ENCODE measurements at places on chromosomes 3 and 15. TPM values are rescaled to one million over a fixed set of nuclear protein-coding genes. Genes with fewer than 3 reads are reported as not detected.

SYNPR gene
- not detected for total RNA-seq

U2SURP gene
- 40.2 TPM for total RNA-seq

DNA sequence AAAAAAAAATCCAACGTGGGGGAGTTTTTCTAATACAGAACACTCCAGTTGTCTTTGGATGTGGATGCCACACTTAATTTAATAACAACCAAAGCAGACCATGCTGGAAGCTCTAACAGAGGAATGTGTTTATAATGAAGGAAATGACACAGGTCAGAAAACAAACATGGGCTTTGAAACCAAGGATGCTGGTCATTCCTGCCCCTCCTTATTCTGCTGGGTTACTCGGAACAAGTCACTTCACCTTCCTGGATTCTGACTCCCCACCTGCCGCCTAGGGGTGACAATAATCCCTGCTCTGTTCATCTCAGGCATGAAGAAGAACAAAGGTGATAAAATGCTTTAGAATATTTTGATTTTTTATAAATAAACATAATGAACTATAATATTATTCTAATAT lies 240.9 kb upstream of the ADAMTS9 start:
- no peak overlapping the region for H3K27ac ChIP-seq
- no peaks in the 10 kb centered on the region for H3K36me3 ChIP-seq
- no peaks in the 10 kb centered on the region for H3K4me1 ChIP-seq
- no peak for DNase-seq
- no peaks in the 10 kb centered on the region for H3K27me3 ChIP-seq
- H3K4me3 ChIP-seq: no peak overlapping the region

DNA sequence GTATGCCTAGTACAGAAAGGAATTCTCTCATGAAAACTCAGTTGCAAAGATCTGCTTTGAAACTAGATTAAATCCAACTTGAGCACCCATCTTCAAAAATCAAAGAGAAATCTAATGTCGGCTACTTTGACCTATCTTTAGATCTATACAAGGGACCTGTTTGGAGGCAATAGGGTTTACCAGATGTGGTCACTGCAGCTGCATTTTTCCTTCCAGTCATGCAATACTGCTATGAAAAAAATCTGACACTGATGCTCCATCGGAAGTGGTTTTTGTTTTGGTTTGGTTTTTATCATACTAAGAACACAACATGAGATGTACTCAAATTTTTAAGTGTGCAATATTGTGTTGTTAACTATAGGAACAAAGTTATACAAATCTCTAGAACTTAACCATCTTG lies 169.5 kb downstream of the BCHE start:
- no peaks in the 10 kb centered on the region for H3K4me1 ChIP-seq
- H3K36me3 ChIP-seq: no peaks in the 10 kb centered on the region
- DNase-seq: no peak
- H3K4me3 ChIP-seq: no peak overlapping the region
- no peaks in the 10 kb centered on the region for H3K27me3 ChIP-seq

GRCh38 chr3:66041116-66041515 lies 2.4 kb upstream of the MAGI1 start:
- no peaks in the 10 kb centered on the region for H3K27me3 ChIP-seq
- no peaks in the 10 kb centered on the region for H3K36me3 ChIP-seq

DNA sequence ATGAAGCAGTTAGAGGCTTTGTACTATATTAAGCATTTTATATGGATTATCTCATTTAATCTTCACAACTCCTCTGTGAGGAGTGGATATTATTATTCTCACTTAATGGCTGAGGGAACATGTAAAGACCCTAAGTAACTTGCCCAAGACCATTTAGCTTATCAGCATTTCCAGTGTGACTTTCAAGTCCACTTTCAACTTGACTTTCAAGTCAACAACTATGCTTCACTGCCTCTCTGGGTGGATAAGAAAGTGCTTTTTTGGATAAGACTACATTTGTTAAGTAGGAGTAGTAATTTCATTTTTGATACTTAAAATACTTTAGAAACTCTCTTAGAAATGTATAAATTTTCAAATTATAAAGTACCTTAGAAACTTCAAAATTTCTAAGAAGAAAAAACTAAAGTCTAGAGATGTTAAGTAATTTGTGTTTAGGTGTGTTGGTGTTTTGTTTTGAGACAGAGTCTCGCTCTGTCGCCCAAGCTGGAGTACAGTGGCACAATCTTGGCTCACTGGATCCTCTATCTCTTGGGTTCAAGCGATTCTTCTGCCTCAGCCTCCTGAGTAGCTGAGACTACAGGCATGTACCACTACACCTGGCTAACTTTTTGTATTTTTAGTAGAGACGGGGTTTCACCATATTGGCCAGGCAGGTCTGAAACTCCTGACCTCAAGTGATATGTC lies 71.8 kb downstream of the MINDY2 start:
- no peaks in the 10 kb centered on the region for H3K27me3 ChIP-seq
- no peak for DNase-seq
- H3K4me1 ChIP-seq: no peaks in the 10 kb centered on the region
- H3K27ac ChIP-seq: no peak overlapping the region

DNA sequence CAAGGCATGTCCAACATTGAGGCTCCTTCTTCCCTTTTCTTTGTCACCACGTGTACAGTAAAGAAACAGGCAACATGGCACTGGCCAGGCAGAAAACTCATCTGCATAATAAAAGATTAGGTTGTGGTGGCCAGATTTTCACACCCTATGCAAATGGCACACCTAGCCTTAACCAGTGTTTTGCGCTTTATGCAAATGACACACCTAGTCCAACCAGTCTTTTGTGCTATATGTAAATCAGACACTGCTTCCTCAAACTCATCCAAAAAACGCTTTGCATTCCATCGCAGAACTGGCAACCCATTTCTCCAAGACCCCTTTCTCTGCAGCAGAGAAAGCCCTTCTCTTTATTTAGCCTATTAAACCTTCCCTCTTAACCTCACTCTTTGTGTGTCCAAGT lies 109.1 kb downstream of the ZNF385D start:
- H3K4me3 ChIP-seq: no peak overlapping the region
- no peak for DNase-seq
- peaks cover 20% of the 10 kb centered on the region for H3K4me1 ChIP-seq
- H3K27ac ChIP-seq: no peak overlapping the region
- H3K36me3 ChIP-seq: no peaks in the 10 kb centered on the region
- no peaks in the 10 kb centered on the region for H3K27me3 ChIP-seq

- peaks cover 37% of the 10 kb centered on the region for H3K36me3 ChIP-seq
- H3K4me3 ChIP-seq: no peak overlapping the region
- H3K4me1 ChIP-seq: peaks cover 6% of the 10 kb centered on the region
- no peak overlapping the region for H3K27ac ChIP-seq
- no peak for DNase-seq
Observed at GRCh38 chr3:170296703-170297102, 60.8 kb upstream of the SKIL start.

DNA sequence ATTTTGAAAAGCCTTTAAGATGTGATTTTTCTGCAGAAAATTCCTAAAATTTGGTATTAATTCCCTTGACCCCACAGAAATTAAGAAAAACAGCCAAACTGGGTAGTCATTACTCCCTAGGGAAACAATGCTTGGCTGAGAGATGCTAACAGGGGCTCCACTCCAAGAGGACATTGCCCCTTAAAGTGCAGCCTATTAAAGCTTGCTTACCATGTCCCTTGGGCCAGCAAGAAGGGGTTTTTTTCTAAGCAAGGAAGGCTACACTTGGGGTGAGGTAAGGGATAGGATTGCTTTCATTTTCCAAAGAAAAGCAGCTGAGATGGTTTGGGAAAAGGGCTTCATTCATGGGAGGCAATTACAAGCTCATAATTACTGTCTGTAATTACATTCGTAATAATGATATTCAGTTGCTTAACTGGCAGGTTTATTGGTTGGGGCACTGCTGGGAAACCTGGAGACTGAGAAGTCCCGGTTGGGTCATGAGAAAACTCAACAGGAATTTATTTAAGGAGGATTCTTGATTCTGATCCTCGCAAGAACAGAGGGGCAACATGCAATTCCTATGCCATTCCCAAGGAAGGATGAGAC lies 247.5 kb downstream of the NR1D2 start:
- no peak overlapping the region for H3K4me3 ChIP-seq
- H3K27me3 ChIP-seq: no peaks in the 10 kb centered on the region
- H3K27ac ChIP-seq: no peak overlapping the region
- DNase-seq: no peak
- H3K4me1 ChIP-seq: peaks cover 18% of the 10 kb centered on the region

- H3K4me1 ChIP-seq: peaks cover 32% of the 10 kb centered on the region
- DNase-seq: peak; percentile 23
- no peak overlapping the region for H3K27ac ChIP-seq
Observed at GRCh38 chr15:91537856-91538255, 315.7 kb upstream of the SLCO3A1 start.

GRCh38 chr15:34650177-34650576 lies 66.7 kb upstream of the GOLGA8B start:
- H3K27ac ChIP-seq: peak overlapping the region; percentile 82
- H3K4me3 ChIP-seq: no peak overlapping the region
- no peaks in the 10 kb centered on the region for H3K27me3 ChIP-seq
- DNase-seq: peak; percentile 89

GRCh38 chr15:84883916-84884781 lies at the start of gene SLC28A1:
Gene SLC28A1 (plus strand): TSS chr15:84884662. CDS start chr15:84887761, 3,099 bp downstream.
- H3K36me3 ChIP-seq: no peaks in the 10 kb centered on the region
- no peaks in the 10 kb centered on the region for H3K4me1 ChIP-seq
- no peak within 1 kb of the TSS for H3K4me3 ChIP-seq
- no peak for DNase-seq

DNA sequence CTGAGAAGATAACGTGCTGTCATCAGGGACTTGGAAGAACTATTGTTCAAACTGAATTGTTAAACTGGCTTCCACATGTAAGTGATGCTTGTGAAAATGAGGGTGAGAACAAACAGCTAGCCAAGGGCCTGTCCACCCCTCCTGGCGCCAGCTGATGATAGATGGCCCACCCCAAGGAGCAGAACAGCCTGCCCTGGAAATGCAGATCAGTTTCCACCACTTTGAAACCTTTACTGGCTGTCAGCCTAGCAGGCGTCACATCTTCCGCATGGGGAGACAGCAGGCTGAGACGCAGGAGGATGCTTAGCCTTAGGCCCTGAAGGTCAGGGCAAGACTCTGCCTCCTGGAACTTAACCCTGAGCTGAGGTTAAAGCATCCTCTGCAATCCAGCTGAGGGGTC lies 6.4 kb upstream of the SLC51B start:
- H3K36me3 ChIP-seq: no peaks in the 10 kb centered on the region
- no peaks in the 10 kb centered on the region for H3K27me3 ChIP-seq
- peaks cover 13% of the 10 kb centered on the region for H3K4me1 ChIP-seq
- H3K4me3 ChIP-seq: no peak overlapping the region
- no peak for DNase-seq
- no peak overlapping the region for H3K27ac ChIP-seq

- H3K27me3 ChIP-seq: no peaks in the 10 kb centered on the region
- H3K4me1 ChIP-seq: peaks cover 39% of the 10 kb centered on the region
- DNase-seq: peak; percentile 97
Observed at GRCh38 chr15:38069511-38070011, 135.1 kb downstream of the TMCO5A start.

GRCh38 chr3:6526861-6527260 lies 334.1 kb upstream of the GRM7 start:
- H3K4me3 ChIP-seq: no peak overlapping the region
- H3K4me1 ChIP-seq: no peaks in the 10 kb centered on the region
- no peaks in the 10 kb centered on the region for H3K27me3 ChIP-seq
- H3K27ac ChIP-seq: no peak overlapping the region

DNA sequence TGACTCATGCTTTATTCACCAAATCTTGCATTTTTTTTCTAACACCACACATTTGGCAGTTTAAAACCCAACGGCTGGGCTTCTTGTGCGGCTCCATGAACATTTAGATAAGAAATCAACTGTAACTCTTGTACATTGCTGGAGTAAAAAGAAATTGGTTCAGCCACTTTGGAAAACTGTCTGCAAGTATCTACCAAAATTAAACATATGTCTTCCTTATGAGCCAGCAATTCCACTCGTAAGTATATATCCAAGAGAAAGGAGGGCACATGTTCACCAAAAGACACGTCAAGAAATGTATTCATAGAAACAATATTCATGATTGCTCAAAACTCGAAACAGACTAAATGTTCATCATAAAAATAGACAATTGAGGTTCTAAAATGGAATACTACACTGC lies 291.9 kb upstream of the POU1F1 start:
- no peaks in the 10 kb centered on the region for H3K36me3 ChIP-seq
- no peaks in the 10 kb centered on the region for H3K27me3 ChIP-seq
- no peaks in the 10 kb centered on the region for H3K4me1 ChIP-seq
- H3K27ac ChIP-seq: no peak overlapping the region

GRCh38 chr15:34886134-34886533 lies 83.4 kb downstream of the AQR start:
- no peaks in the 10 kb centered on the region for H3K27me3 ChIP-seq
- DNase-seq: peak; percentile 59
- H3K36me3 ChIP-seq: peaks cover 40% of the 10 kb centered on the region

GRCh38 chr15:87707071-87707470 lies 549.5 kb downstream of the NTRK3 start:
- H3K36me3 ChIP-seq: no peaks in the 10 kb centered on the region
- H3K27ac ChIP-seq: no peak overlapping the region
- H3K27me3 ChIP-seq: no peaks in the 10 kb centered on the region
- DNase-seq: no peak

GRCh38 chr3:25589783-25590258 lies 74.9 kb downstream of the TOP2B start:
- H3K4me3 ChIP-seq: no peak overlapping the region
- DNase-seq: no peak
- no peaks in the 10 kb centered on the region for H3K36me3 ChIP-seq
- peaks cover 18% of the 10 kb centered on the region for H3K4me1 ChIP-seq
- H3K27ac ChIP-seq: no peak overlapping the region

- no peak overlapping the region for H3K4me3 ChIP-seq
- H3K27me3 ChIP-seq: no peaks in the 10 kb centered on the region
- no peaks in the 10 kb centered on the region for H3K36me3 ChIP-seq
- DNase-seq: peak; percentile 68
- H3K4me1 ChIP-seq: peaks cover 66% of the 10 kb centered on the region
Observed at GRCh38 chr3:5019411-5020241, 40.4 kb downstream of the BHLHE40 start.

All from GM23248 (cell line).